NCI-H1417 (cell line): ENCODE measurements at places on chromosomes 13 and 19.

DNA sequence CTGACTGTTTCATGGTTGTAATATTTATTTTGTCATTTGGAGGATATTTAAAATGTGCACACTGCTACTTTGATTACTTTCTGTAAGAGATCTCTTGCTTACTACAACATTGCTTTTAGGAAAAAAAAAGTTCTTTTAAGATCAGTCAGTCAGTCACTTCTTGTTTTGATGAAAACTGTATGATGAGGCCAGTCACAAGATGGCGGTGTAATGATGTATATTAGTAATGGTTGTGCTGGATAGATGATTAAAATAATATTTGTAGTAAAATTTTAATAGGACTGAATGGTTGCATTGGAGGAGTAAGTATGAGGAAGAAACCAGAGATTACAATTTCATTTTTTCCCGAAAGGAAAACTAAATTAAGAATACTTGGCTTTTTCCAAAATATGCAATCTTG, 2411.1 kb downstream of the PCDH9 start:
- DNase-seq = no peak

DNA sequence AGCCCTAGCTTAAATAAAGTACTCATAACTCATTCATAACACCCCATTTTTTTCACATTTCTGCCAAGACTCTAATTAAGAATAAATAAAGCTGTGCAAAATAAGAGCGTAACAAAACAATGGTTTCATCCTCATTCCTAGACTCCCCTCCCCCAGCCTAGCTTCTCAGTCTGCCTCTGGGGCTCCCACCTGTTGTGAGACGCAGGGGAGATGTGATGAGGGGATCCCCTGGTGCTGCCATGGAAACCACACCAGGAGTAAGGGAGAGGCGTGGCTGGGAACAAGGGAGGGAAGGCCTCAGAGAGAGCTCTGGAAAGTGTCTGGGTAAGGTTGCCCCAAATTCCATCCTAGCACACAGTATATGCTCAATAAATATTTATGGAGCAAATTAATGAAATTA, 93.3 kb upstream of the USP29 start:
- no peak for DNase-seq

GRCh38 chr13:91249861-91250260, 97.6 kb upstream of the MIR17HG start:
- DNase-seq = no peak

- no peak for DNase-seq
Observed at GRCh38 chr13:22592515-22592914, 588.3 kb upstream of the SGCG start.

GRCh38 chr13:24053519-24054251, 106.8 kb upstream of the SPATA13 start:
- peak; percentile 74 for DNase-seq

DNA sequence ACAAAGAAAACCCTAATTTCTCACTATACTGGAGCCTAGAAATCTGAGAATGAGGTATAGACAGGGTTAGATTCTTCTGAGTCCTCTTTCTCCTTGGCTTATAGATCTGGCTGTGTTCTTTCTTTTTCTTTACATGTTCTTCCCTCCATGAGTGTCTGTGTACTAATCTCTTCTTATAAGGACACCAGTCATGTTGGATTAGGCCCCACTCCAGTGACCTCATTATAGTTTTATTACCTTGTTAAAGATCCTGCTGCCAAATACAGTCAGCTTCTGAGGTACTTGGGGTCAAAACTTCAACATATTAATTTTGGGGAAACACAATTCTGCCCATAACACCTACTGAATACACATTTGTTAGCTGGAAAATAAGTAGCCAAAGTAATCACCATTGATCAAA, 302.6 kb downstream of the PCDH9 start:
- DNase-seq = no peak

DNA sequence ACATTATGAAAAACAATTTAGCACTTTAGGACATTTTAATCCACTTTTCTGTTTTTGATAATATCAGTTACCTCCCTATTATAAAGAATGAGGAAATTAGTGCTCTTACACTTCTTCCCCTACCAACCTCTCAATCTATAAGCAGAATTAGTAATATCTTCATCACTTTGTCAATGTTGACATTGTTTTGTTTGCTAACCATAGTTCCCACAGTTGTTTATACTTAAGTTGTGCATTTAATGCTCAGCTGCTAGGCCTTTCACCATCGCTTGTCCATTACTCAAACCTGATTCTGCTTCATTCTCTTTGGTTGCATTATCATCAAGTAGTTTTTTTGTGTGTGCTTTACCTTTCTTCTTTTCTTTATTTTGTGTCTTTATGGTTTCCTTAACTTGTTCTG, 132.1 kb downstream of the CDK8 start:
- DNase-seq = no peak

DNA sequence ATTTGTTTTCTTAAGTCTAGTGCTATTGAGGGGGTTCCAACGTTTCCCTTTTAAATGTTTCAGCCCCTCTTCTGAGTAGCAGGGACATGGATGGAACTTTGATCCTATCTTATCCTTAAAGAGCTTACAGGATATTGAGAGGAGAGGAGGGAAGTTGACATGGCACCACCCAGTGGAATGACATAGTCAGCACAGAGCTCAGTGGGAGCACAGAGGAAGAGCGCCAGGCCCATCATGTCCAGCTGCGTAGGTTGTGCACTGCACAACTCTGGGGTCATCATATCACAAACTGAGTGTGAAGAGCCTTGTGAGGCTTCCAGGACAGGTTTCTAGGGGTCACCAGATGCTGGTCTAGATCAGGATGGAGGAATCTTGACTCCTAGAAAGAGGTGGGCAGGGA, 4.6 kb upstream of the CDC42EP5 start:
- no peak for DNase-seq

DNA sequence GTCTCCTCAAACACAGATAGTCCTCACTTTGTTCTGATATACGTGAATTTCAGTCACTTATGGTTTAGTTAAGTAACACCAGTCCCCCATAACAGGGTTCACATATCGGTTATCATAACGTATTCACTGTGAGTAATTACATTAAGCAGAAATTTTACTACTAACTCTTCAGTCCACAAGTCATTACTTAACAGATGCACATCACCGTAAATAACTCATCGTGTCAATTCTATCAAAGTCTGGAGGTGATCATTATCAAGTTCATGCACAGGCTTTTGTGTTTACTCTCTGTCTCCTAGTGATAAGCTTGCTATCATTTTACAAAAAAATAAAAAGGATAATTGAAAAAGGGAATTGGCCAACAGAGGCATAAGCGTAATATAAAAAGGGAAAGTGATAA, 287.4 kb upstream of the ATXN8OS start:
- peak; percentile 42 for DNase-seq

DNA sequence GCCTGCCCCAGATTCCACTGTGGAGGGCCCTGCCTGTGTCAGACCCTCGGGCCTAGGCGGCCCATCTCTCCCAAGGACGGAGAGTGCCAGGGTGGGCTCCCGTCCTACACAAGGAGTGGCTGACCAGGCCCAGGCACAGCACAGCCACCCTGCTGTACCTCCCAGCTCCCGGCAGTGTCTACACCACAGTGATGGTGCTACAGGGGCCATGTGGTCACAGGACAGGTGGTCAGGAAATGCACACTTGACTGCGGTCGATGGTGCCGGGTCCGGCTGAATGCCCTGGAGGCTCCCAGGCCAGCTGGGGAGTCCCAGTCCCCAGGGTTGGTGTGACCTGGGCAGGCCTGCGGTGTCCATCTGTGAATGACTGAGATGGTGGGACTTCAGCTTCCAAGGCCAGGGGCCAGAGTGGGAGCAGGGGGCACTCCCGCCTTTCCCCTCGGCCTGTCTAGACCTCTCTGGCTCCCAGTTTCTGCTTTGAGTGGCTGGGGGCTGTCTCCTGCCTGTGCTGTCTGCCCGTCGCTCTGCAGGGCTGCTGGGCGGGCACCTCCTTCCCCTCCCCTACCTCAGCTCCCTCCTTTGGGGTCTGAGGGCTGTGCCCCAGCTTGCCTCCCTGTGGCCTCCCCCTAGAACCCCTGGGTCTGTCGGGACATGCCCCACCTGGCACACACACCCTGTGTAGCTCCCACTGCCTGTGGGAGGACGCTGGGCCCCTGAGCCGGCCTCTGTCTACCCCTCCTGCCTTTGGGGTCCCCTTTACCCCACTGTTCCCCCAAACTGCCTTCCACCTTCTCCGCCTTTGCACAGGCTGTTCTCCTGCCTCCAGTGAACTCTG, 12.5 kb downstream of the DDA1 start:
- DNase-seq = no peak

DNA sequence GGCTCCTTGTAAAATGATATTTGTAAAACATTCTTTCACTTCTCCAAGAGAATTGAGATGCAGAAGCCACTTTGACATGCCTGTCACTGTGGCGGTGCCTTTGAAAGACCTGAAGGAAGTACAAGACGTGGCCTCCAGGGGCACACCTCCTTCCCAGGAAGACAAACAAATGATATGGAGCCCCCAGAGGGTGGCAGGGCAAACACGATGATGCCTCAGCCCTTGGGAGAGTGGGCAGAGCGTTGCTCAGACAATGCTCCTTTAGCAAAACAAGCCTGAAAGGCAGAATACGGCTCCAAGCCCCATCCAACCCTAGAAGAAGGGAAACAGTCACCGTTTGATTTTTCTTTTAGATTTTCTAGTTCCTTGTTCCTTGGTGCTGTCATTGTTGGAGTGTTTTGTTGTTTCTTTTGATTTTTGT, 9.2 kb upstream of the ATP12A start:
- DNase-seq = peak; percentile 20

- peak; percentile 96 for DNase-seq
Observed at GRCh38 chr19:35248310-35249145, at the start of gene LSR. Gene LSR (plus strand): TSS chr19:35249002. CDS start chr19:35249023, 21 bp downstream.

- no peak for DNase-seq
Observed at GRCh38 chr19:44282846-44283245, 22.0 kb downstream of the ZNF235 start.

GRCh38 chr13:76879883-76880270, 6.3 kb downstream of the KCTD12 start:
- DNase-seq = no peak

DNA sequence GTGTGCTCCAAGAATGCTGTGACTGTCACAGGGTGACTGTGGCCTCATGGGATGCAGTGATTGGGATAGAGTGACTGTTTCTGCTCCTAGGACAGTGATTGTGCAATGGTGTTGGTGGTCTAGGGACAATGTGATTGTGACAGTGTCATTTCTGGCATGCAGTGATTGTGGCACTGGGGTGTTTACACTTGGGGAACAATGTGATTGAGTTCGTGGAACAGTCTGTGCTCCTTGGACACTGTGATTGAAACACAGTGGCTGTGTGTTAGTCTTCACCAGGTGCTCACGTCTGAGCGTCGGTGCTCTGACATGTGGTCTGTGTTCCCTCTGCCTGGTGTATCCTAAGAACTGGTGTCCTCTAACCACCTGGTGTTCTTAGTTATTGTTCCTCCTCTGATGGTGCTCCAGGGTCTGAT, 1.7 kb downstream of the PDE4A start:
- no peak for DNase-seq

- DNase-seq = no peak
Observed at GRCh38 chr19:19752760-19753403, 20.0 kb upstream of the ZNF14 start.

DNA sequence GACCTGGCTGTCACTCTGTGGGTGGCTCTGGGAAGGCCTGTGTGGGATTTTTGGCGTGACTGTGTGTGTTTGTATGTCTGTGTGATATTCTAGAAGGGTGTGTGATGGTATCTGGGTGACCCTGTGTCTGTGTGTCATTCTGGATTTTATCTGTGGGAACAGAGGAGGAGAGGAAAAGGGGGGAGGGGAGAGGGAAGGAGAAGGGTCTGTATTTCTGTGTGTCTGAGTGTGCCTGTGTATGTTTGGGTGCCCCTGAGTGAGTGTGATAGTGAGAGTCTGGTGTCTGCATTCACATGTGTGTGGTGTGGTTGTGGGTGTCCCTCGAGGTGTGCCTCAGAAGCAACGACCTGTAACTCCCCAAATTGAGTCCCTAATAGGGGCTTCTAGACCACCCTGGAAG, 8.1 kb upstream of the NFIX start:
- no peak for DNase-seq

GRCh38 chr19:10521461-10522171, 4.4 kb upstream of the S1PR5 start:
- DNase-seq = no peak

DNA sequence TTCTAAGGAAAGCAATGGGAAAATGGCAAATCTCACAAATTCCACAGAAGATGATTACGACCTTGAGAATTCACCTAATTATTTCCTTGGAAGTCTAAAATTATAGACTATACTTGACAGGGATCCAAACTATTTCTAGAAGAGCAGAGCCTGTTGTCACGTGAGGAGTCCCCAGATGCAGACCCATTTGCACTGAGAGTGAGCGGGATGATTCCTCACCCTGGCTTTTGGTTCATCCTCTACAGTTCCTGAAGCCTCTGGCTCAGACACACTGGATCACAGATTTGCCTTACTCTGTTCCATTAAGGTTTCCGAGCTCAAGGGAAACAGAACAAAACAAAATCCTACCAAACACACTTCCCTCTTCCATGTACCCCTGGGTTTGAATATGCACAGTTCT, 23.0 kb upstream of the CYSLTR2 start:
- no peak for DNase-seq

DNA sequence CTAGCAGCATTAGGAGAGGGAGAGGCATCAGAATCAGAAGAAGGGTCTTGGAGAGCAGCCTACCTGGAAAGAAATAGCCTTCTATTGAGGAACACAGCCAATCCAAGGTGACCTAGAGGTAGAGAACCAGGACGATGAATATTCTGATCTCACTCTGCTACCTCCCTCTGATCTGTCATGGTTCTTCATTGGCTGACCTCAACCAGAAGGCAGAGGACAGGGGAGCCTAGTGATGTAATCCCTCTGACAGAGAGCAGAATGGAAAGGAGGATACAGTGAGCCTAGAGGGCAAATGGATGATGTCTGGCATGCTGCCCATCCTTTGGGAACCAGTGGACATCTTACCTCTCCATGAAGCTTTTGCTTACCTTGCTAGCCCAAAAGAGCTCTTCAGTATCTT, 3.6 kb downstream of the ZNF507 start:
- DNase-seq = no peak

DNA sequence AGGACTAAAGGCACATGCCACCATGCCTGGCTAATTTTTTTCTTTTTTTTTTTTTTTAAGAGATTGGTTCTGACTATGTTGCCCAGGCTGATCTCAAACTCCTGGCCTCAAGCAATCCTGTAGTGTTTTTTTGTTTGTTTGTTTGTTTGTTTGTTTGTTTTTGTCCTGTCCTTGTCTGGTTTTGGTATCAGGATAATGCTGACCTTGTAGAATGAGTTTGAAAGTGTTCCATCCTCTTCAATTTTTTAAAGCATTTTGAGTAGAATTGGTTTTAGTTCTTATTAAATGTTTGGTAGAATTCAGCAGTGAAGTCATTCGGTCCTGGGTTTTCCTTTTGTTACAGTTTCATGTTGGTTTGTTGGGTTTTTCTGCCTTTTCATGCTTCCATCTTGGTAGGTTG, 19.2 kb downstream of the CEACAM4 start:
- DNase-seq = no peak
